ENCODE measurements at places on chromosomes 1 and 21.

DNA sequence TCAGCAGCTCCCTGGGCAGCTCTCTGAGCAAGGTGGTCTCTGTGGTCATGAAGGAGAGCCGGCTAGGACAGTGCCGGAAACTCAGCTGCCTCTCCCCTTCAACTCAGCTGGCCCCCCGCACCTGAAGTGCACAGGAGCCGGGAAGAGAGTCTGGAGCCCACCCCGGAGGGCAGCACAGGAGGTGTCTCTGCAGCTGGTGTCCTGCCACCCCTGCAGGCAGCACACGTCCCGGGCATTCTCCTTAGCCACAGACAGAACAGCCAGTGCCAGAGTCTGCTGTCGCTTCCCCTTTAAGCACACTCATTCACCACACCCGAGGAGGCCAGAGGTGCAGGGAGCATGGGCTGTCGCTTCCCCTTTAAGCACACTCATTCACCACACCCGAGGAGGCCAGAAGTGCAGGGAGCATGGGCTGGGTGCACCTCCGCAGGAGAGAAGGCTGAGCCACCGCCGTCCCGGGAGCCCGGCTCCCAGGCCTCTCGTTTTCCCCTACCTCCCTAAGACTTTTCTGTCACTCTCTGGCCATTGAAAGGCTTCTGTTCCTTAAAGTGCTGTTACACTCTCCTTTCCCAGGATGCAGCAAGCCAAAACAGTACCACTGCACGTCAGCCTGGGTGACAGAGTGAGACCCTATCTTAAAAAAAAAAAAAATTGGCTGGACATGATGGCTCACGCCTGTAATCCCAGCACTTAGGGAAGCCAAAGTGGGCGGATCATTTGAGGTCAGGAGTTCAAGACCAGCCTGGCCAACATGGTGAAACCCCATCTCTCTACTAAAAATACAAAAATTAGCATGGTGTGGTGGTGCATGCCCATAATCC lies 16.9 kb upstream of the SAMD11 start:
- DNase-seq, result peak; percentile 84

GRCh38 chr1:4068076-4068475 lies 168.0 kb upstream of the C1orf174 start:
- no peak for DNase-seq

GRCh38 chr21:31267644-31268043 lies 76.4 kb downstream of the TIAM1 start:
- DNase-seq, result no peak

GRCh38 chr1:14957375-14958098 lies 196.0 kb upstream of the TMEM51 start:
- DNase-seq, result no peak

DNA sequence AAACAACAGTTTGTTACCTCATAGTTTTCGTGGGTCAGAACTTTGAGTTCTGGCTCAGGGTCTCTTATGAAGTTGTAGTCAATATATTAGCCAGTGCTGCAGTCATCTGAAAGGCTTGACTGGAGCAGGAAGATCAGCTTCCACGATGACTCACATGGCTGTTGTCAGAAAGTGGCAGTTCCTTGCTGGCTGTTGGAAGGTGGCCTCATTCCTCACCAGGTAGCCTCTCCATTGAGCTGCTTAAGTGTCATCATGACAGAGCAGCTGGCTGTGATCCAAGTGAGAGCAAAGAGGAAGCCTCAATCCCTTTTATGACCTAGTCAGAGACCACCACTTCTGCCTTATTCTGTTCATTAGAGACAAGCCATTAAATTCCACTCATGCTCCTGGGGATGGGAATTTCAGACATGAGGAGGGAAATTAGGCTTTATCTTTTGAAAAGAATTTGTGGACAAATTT lies 5.6 kb downstream of the OSBPL9 start:
- DNase-seq, result peak; percentile 97

DNA sequence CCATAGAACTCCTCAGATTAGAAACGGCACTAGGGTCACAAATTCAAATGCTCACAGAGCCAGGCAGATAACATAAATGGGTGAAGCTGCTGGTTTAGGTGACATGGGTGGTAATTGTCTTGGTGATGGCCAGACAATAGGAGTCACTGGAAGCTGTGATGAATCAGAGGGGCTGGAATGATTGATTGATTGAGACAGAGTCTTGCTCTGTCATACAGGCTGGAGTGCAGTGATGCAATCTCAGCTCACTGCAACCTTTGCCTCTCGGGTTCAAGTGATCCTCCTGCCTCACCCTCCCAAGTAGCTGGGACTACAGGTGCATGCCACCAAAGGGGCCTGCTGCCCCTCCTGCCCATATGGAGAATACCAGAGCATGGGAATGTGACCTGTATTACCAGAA lies 63.0 kb downstream of the HIVEP3 start:
- DNase-seq, result peak; percentile 70

DNA sequence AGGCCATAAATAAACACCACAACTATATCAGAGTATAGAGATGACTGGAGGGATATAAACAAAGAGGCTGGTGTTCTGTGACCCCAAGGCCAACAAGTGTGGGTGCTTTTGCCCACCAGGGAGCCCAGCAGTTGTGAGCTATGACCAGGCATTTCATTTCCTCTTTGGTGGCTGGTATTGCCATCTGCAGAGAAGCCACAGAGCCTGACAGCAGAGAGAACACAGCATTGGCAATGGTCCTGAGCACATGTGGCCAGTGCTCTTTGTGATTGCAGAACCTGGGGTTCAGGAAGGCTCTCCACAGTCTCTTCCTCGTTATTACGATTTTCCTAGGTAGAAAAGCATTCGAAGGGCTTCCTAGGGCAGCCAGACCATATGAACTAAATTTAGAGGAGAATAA lies 112.3 kb downstream of the TM2D1 start:
- DNase-seq, result no peak

- DNase-seq, result peak; percentile 53
Observed at GRCh38 chr1:226831953-226832352, 38.5 kb upstream of the PSEN2 start.

- no peak for DNase-seq
Observed at GRCh38 chr1:28085129-28085528, 3.3 kb downstream of the EYA3 start.

- DNase-seq, result no peak
Observed at GRCh38 chr1:39683591-39684312, 7.5 kb downstream of the HPCAL4 start.

DNA sequence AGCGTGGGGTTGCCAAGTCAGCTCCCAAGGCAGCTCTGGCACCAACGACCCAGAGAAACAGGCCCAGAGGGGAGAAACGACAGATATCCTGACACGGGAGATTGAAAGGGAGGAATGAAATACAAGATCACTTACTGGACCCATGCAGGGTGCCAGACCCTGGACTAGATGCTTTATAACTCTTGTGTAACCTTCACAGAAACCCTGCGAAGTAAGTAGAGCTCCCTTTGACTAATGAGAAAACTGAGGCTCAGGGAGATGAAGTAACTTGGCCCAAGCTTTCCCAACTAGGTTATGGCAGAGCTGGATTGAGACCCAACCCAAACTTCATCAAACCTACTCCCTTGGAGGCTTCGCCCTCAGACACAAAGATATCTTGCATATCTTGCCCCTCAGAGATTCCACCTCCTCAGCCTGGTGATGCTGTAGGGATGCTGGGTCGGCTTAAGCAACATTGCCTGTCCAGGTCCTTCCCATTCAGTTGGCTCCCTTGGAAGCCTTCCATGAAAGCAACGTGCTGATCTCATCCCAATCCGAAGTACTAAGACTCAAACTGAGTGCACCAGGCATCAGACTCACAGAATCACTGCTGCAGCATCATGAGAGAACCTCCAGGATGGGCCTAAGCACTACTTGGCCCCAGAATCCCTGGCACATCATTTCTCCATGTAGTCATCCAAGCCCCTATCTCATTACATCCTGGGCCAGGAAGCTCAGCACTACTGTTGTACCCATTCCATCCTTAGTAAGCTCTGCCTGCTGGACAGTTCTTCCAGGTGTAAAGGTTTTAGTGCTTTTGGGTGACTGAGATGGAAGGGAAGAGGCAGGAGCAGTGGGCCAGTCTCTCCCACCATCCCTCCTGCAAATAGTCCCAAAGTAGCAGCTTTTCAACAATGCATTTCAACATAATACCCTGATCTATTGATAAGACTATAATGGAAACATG lies 1.1 kb upstream of the IGSF9 start:
- no peak for DNase-seq

- DNase-seq, result no peak
Observed at GRCh38 chr1:35371506-35371905, 103.0 kb downstream of the ZMYM4 start.

DNA sequence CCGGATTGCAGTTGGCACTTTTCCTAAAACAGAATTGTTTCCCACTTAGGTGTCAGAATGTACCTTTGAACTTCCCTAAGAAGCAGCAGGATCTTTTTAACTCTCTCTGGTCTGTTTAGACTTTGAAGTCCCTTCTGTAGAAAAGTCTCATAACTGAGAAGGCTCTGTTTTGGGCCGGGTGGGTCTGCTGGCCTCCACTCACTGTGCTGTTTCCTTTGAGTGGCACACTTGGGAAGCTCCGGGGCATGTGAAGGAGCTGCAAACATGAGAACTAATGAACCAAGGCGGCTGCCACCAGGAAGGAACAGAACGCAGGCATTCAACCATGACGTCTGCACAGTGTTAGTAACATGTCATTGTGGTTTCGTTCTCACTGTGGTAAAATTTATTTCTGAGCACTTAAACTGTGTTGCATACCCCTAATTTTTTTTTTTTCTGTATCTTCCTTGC lies 19.5 kb upstream of the NCMAP start:
- no peak for DNase-seq

- no peak for DNase-seq
Observed at GRCh38 chr1:197951089-197951488, 33.9 kb downstream of the LHX9 start.

- no peak for DNase-seq
Observed at GRCh38 chr21:20998886-20999285, 677 bp downstream of the NCAM2 start.

GRCh38 chr1:201455098-201455497 lies 13.9 kb downstream of the PHLDA3 start:
- no peak for DNase-seq

DNA sequence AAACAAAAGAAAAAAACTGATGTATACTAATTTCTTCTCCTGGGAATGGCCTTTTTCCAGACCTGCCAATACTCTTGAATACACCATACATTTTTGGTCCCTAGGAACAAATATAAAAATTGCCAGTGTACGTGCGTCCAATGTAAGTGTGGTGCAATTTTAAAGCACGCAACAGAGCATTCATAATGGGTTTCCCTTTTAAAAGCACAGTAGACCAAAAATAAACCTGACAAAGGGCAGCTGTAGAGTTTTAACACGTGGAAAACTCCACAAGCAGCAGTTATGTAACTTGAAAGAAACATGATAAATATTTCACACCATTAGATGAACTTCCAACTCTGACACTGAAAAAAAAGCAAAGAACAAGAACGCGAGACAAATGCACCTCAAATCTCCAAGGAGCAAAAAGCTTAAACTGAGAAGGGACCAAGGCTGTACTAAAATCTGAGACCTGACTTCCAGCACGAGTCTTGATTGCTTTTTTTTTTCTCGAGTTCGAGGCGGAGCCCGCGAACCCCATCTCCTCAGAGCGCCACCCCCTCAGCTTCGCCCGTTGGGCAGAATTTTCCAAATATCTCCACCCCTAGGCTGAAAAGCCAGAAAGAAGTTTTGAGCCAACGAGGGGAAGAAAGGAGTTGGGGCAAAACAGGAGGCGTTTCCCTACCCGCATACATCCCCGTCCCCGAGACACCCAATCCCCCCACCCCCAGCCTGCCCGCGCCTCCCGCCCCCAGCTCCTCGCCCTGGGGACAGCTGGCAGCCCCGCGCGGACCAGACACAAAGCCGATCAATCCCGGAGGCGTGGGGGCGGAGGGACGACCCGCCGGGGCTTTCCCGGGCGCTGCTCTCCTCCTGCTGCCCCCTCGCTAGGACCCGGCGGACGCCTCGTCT lies at the start of gene JAM2:
TSS of gene JAM2 (plus strand) at position 599 of the 891 bp plus-strand sequence. CDS start 564 bp downstream, outside the sequence.
- DNase-seq, result no peak

GRCh38 chr1:84726593-84727499 lies 36.6 kb upstream of the SSX2IP start:
- peak; percentile 50 for DNase-seq

DNA sequence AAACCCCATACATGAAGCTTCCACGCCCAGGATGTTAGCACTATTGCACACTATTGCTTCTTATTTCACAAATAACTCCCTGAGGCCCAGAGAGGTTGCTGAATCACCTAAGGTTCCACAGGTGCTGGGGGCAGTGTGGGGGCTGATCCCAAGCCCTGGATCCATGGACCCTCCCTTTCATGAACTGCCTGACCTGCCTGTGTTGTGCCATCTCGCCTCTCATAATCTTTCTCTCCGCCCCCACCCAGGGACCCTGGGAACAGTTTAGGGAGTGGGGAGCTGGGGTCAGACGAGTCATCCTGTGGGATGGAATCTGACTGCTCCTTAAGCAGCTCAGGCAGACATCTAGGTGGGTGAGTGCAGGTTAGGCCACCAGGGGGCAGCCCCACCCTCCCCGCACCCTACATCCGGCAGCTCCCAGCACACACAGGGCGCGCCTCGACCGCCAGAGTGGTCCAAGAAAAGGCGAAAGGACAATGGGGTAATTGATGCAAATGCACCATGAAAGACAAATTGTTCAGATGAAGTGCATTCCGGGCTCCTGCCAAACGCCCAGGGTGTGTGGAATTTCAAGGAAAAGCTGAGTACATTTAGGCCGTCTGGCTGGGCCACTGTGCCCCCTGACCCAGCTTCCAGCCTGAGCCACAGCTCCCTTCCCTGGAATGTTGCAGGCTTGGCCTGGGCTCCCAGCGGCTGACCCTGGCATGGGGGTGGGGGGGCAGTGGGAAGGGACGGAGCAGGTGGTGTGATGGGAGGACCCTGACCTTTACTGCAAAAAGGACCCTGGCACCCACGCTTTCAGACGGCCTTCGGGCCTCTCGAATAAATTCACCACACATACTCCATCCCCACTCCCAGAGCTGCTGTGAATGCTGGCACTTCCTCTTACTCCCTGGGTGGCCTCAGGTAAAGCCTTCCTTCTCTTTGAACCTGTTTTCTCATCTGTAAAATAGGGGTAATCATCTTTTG lies 20.8 kb downstream of the PHLDA3 start:
- DNase-seq, result peak; percentile 97

- no peak for DNase-seq
Observed at GRCh38 chr1:31746687-31747086, 17.5 kb downstream of the ADGRB2 start.

GRCh38 chr1:161782886-161783285 lies 16.8 kb downstream of the ATF6 start:
- no peak for DNase-seq

GRCh38 chr1:226371866-226372490 lies 35.9 kb downstream of the PARP1 start:
- DNase-seq, result no peak

DNA sequence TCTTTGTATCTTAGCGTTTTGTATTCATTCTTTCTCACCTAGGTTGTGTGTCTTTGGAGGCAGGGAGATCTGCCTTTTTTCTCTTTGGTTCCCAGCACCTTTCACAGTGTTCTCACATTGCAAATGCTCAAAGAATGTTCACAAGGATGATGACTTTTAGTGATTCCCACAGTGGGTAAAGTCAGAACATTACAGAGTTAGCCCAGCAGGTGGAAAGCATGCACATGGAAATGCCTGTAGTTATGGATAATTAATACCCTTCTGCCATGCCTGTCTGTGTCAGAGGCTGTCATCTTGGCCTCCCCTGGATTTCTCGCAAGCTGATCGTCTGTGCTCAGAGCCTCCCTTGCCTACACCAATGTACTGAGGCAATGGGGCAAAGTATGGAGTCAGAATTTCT lies 458.9 kb downstream of the LMO4 start:
- peak; percentile 51 for DNase-seq

Data from PC-3 (cell line).